Mesothelial cell of epicardium (in vitro differentiated cells): ENCODE measurements at places on chromosomes 5 and 9.

DNA sequence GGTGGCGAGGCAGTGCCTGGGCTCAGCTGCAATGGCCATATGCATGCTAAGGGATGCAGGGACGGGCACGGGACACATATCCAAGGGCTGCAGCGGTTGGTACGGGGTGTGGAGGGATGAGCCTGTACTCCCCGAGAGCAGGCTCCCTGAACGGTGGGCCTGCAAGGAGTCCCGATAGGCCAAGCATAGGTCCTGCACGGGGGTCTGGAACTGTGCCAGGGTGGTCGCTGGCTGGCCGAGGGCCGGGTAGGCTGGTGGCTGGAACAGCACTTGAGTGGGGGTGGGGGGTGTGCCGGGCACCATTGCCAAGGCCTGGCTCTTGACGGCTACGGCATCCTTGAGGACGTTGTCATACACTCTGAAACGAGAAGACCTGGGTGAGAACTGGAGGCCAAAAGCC lies 24.1 kb downstream of the FABP6 start:
- DNase-seq: no peak

- no peak for DNase-seq
Observed at GRCh38 chr5:98772415-98773213, 849 bp upstream of the RGMB start.

GRCh38 chr9:84583866-84584265 lies 85.7 kb upstream of the NTRK2 start:
- no peak for DNase-seq

DNA sequence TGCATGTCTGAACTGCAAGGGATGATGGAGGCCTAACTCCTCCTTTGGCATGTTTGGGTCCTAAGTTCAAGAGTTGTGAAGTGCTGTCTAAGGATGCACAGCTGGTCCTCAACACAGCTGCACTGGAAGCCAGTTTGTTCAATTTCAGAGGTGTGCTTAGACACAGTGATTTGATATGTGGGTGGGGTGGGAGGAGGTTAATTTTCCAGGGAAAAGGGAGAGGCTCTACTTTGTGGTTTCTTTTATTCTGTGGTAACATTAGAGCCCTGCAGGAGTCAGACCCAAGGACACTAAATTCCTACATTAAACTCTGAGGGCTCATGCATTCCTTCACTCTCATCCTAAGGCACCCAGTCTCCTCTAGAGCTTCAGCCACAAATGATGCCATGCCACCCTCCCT lies 188.4 kb upstream of the MAST4 start:
- DNase-seq: no peak

DNA sequence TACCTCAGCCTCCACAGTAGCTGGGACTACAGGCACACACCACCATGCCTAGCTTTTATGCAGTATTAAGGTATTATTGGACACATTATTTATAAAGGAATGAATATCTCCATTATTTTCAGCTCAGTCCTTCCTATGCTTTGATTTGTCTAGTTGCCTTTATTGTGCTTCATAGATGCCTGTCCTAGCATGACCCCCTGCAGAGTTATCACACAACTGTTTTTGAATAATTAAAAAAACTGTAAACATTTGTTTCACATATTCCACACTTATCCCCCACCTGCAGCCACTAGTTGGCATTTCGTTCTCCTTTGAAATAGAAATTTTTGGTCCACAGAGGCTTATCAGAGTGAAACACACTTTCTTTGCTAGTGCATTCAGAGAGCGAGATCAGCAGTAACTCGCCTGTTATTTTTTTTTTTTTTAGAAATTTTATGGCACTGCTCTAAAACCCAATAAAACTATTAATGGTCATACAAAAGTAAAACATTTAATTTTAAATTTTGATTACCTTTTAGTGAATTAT lies 151.8 kb upstream of the RASA1 start:
- DNase-seq: no peak

- no peak for DNase-seq
Observed at GRCh38 chr5:113806250-113806649, 292.8 kb downstream of the YTHDC2 start.

DNA sequence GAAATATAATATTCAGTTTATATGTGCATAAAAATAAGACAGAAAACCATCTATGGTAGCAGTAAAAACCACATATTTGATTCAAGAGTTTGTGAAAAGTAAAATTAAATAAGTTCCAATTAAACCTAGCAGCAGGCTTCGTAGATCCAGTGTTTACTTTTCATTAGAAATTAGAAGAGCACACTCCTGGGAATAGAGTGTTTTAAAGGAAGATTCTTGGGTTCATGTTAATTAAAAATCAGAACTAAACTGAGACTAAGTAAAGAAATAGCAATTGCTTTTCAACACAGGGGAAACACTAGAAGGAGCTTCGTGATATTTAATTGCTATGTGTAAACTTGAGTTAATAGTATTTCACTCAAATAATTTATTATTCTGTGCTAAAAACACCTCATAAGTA lies 1097.8 kb upstream of the CDH18 start:
- DNase-seq: no peak
